GM19239 (cell line): ENCODE measurements at places on chromosomes 3 and 15.

- peak; percentile 29 for DNase-seq
Measured at GRCh38 chr15:72740219-72740618, 43.3 kb downstream of the ADPGK start.

DNA sequence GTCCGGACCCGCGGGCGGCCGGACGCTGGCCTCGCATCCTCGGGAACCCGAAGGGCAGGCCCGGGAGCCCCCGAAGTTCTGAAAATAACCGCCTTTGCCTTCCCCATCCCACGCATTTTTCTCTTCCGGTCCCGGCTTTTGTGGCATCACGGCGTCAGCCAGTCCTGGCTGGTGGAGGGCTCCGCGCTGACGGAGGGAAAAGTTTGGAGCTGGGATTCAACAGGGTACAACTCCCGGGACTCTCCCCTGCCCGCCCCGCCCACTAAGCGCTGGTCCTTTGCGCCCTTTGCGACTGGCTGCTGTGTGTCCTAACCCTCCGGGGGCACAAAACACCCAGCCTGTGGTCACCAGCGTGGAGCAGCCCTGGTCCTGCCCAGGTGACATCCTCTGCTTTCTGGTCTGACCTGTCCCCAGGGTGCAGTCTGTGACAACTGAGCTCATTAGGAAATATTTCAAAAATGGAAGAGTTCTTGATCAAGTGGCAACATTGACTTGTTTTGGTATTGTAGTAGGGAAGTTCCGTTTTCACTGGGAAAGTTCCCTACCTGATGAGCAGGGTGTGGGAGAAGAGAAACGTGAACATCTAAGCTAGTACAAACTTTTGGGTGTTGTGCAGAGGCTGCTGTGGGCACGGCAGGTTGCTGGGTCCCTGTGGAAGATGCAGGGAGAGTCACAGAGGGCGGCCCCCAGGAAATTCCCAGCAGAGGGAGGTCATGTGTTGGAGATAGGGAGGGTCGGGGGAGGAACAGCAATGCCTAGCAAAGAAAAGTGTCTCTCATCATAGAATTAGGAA, 775 bp downstream of the ARNT2 start:
- no peak for DNase-seq

GRCh38 chr3:114376516-114377185, 82.8 kb downstream of the TIGIT start:
- no peak for DNase-seq

DNA sequence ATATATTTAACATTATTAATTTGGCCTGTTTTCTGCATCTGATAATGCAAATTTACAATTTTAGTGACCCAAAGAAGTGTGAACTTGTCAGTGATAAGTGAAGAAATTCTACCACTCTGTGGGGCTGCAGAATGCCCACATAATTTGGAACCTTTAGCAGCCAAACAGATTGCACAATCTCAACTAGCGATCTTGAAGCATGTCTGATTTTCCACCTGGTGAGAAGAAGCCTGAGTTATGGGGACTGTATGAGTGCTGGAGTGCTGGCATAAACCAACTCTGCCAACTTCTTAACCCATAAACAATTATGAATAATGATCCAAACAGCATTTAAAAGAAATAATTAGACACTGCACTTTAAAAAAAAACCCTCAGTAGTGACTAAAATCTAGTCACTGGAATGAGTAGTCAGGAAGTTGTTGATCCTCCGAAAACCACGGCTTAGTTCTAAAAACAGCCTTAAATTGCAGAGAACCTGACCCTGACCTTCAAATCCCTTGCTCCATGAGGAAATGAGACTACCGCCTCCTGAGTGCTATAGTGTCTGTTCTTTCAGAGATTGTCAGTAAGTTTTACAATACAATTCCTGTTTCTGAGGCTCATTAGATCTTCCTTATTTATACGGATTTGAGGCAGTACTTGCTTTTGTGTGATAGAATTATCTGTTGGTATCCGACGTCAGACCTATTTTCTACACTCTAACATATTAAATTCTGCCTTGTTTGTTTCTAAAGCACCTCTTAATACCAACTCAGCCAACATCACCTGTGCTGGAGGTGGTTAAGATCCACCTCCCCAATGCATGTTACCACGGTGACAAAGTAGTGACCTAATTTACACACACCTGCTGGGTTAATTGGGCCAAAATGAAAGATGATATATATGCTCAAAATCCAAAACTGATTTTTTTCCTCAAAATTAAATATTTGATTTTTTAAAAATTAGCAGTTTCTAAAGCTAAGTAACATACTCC, 267.7 kb downstream of the ZBTB20 start:
- DNase-seq: no peak

GRCh38 chr3:48528754-48529153, 24.8 kb upstream of the SHISA5 start:
- DNase-seq: no peak
